ENCODE measurements at places on chromosomes 2 and 18.
A peak's percentile ranks its signal among the peaks of the same experiment; 100 is the strongest.

- no peak for DNase-seq
These were observed 1.9 kb upstream of the SOX11 start for GRCh38 chr2:5690286-5690685.

GRCh38 chr2:218605432-218605831 lies 2.3 kb upstream of the PLCD4 start:
- DNase-seq, result peak; percentile 56

DNA sequence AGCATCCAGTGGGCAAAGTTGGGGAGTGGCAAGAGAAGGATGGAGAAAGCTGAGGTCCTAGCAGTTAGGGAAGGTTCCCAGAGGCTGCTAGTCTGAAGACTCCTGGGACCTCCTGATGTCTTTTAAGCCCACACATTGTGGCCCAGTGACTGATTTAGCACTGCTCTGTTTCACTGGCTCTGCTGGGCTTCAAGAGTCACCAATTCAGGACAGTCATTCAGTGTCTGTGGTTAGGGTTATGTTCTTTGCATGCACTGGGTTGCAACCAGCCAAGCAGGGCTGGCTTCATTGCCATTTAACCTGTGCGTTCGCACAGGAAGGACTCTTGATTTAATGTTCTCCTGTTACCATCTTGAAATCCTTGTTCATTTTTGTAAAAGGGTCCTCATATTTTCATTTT lies 199.2 kb downstream of the ICOS start:
- DNase-seq, result no peak

- no peak for DNase-seq
These were observed 104.3 kb downstream of the NDUFA10 start for GRCh38 chr2:239920693-239921365.

- DNase-seq, result no peak
These were observed 34.8 kb downstream of the PROC start for GRCh38 chr2:127453013-127453391.

DNA sequence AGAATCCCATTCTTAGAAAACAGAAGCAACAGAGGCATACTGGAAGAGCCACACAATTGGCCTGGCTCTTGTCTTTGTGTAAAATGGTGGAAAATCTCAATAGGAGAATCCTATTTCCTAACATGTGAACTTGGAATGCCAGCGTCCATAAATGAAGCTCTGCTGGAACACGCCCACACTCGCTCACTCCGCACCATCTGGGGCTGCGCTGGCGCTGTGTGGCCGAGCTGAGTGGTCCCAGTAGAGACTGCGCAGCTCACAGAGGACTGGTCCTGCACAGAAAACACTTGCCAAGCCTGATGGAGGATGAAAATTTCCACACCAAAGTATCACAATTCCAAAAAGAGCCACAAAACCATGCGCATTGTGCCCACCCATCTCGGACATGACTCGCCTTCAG lies 56.2 kb downstream of the PXDN start:
- DNase-seq, result no peak

DNA sequence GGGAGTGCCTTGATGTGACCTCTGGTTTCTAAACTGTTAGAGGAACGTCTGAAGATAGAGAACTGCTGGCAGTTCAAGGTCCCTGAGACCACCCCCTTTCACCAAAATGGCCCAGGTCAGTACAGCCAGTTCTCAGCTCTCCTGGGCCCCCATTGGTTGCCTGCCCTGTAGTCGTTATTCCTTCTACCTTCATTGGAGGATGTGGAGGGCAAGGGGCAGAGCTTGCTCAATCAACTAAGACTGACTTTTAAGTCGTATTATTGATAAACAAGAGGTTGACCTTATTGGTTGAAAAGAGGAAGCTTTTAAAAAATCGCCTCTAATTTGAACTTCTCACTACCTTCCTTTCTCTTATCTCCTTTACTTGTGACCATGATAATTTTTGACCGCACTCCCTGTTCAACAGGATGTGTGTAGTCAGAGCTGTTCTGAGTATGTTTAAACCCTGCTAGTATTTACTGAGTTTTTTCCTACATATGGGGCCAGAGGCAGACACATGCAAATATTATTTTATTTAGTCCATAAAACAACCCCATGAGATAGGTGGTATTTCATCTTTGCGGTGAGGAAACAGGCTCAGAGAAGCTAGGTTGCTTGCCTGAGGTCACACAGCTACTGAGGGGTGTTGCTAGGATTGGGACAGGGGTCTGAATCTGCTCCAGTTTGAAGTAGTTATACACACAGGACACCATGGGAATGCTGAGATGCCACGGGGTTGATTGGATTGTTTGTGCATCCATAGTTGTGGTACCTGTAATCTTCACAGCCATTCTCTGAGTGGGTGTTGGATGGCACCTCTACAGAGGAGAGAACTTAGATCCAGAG lies 65.9 kb downstream of the TMEM247 start:
- DNase-seq, result no peak

- peak; percentile 80 for DNase-seq
These were observed 64.1 kb downstream of the CHRNA1 start for GRCh38 chr2:174699993-174700766.

DNA sequence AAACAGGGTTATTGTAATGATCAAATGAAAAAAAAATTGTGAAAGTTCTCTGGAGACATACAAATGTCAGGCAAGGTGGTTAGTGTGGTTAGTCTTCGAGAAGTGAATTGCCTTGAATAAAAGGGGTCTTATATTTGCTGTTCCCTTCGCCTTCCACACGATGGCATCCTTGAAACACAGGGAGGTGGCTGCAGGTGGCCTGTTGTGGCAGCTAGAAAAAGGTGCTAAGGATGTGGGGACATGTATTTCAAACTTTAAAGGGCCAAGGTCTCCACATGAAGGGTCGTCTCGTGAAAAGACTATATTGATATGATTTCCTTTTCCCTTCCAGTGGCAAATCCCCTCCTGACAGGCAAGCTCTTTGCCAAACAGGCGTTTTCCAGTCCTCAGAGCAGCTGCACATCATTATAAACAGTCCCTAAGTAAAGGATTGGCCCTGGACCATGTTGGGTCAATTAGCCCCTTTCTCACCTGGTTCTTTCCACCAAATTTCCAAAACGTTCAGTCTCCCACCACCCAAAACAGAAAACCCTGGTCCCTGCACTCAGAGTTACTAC lies 68.5 kb downstream of the COPS8 start:
- DNase-seq, result peak; percentile 89

GRCh38 chr18:47691611-47692010 lies 238.8 kb downstream of the SMAD2 start:
- no peak for DNase-seq

DNA sequence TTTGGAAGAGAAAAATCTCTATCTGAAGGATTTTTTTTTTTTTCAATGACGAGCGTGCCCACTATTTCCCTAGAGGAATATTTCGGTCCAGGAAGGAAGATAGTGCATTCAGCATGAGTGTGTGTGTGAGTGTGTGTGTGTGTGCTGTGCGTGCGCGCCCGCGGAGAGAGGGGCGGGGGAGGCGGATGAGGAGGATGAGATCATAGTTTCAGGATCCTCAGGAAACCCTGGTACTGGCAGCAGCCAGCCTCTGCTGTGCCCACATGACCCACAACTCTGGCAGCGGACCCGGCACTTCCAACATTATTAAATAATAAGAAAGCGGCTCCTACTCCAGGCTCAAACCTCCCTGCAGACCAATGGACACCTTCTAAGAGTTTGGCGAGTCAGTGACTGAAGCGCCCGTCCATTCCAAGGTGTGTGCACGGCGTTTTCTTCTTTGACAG lies 217.0 kb upstream of the DTNA start:
- peak; percentile 97 for DNase-seq

- no peak for DNase-seq
These were observed 6.7 kb upstream of the SALL3 start for GRCh38 chr18:78972930-78973331.

- no peak for DNase-seq
These were observed 377.2 kb downstream of the EN1 start for GRCh38 chr2:118470297-118470696.

DNA sequence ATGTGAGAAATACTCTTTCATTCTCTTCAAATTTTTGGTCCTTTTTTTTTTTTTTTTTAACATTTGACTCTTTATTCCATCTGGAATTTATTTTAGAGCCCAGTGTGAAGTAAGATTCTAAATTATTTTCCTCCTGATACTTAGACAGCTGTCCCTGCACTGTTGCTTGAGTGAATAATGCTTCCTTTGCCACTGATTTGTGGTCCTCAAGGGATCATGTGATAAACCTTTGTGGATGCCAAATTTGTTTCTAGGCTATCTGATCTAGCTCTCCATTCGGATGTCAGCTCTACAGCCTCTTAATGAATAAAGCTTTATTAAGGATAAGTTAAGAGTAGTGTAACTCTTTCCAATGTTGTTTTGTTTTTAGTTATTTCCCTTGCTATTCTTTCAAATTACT lies 142.3 kb downstream of the SMAD7 start:
- DNase-seq, result no peak

- DNase-seq, result peak; percentile 48
These were observed 77.0 kb downstream of the CTIF start for GRCh38 chr18:48615566-48616401.

DNA sequence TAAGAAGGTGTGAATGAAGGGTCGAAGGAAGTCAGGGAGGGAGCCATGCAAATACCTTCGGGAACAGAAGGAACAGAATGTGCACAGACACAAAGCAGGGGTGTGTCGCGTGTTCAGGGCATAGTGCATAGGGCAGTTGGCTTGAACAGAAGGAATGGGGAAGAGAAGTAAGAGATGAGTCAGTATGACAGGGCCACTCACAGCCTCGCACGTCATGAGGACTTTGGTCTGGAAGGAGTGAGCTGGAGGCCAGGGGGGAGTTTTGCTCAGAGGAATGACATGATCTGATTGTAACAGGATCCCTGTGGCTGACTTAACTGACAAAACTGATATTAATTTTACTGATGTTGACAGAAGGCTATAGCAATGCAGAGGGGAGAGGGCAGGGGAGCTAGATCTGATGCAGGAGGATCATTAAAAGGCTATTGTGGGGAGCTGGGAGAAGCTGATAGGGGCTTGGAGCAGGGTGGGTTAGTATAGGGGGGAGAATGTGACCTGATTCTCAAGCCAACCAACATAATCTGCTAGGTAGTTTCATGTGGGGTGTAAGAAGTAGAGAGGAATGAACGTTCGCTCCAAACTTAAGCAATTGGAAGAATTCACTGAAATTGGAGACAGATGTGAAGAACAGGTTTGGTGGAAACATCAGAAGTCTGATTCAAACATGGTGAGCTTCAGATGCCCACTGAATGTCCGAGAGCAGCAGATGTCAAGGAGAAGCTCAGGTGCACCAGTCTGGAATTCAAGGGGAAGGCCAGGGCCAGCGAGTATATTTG lies 60.4 kb upstream of the COPS8 start:
- DNase-seq, result peak; percentile 42

GRCh38 chr2:109474319-109474825 lies 139.4 kb downstream of the SEPTIN10 start:
- peak; percentile 43 for DNase-seq

DNA sequence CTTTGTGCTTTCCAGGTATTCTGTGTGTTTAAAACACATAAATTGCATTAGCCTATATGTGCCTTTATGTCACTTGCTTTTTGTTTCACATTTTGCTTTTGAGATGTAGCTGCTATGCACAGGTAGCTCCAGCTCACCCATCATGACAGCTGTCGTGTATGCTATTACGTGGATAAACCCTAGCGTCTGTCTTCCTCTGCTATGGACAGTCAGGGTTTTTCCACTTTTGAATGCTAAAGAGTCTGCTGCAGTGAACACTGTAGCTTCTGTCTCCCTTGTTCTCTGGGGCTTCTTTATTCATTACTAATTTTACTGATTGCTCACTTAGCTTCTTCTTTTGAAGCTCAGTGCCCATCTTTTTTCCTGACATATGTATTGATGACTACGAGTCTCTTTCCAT lies 24.7 kb upstream of the MBP start:
- DNase-seq, result no peak

GRCh38 chr18:78816114-78816513 lies 163.5 kb upstream of the SALL3 start:
- no peak for DNase-seq

GRCh38 chr2:163210430-163210918 lies 371.9 kb upstream of the KCNH7 start:
- peak; percentile 44 for DNase-seq

- DNase-seq, result no peak
These were observed 196.1 kb upstream of the ID2 start for GRCh38 chr2:8485736-8486135.

- no peak for DNase-seq
These were observed 52.5 kb upstream of the STAM2 start for GRCh38 chr2:152227969-152228592.

- DNase-seq, result no peak
These were observed at the start of gene PSD4 for GRCh38 chr2:113173542-113174375. PSD4 (plus strand) TSS chr2:113173971; CDS start chr2:113182457, 8,486 bp downstream.

- DNase-seq, result peak; percentile 63
These were observed 2.3 kb upstream of the VSNL1 start for GRCh38 chr2:17538022-17538843.

DNA sequence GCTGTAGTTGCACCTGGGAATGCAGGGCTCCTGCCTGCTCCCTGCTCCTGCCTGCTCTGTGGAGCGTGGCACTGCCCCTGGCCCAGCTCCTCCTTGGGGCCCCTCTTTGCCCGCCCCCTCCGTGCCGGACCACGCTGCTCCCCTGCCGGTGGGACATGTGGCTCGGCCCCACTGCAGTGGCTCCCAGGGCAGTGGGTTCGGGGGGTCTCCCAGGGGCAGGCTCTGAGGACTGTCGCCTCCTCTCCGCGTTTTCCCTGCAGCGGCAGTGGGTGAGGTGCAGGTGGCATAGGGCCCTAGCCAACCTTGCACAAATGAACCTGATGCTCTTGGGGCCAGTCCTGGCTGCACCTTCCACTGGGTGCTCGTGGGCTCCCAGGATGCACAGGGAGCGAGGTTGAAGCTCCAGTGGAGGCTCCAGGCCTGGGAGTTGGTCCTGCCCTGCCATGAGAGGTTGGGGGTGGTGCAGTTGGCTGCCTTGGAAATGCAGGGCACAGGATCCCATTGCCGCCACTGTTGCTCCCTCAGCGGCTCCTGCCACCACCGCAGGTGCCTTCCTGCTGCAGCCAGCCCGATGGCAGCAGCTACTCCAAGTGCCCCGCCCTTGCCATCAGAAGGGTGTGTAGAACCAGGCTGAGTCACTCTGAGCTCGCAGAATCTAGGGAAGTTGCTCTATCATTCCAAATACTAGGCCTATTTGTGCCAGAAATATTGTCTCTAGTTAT lies 313.1 kb upstream of the SYT4 start:
- DNase-seq, result peak; percentile 43

DNA sequence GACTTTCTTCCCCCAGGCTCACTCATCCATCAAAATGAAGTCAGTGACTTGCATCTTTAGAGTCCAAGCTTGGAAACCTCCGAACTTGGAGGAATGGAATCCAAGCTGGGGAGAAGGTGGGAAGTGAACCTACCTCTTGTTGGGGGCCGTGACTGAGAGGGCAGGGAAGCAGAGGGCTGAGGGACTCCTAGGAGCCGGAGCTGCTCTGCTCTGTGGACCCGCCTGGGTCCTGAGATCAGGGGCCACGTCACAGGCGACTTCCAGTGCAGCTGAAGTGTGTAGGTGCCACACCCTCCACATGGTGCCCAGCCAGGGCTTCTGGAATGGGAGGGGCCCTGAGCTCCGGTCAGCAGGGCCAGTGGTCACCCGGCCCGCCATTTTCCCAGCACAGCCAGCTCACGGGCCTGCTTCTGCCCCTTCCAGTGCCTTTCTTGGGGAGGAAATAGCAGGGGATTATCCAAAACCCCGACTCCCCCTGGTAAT lies 63.4 kb upstream of the OTOS start:
- DNase-seq, result no peak
